ENCODE measurements at places on chromosomes 2 and 18.

DNA sequence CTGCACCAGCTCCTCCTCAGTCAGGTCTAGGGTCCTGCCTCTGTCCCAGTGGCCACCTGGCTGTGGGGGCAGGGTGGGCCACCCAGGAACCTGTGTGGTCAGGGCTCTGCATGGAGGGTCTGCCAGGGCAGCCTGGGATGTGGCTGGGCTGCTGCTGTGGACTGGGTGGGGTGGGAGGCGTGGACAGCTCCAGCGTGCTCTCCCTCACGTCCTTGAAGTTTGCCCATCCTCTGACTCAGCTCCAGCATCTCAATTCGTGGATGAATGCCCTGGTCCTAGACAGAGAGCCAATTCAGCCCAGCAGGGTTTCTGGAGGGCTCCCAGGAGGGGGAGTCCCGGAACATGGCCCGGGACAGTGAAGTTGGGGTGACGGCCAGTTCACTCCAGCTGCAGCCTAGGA, 64.3 kb upstream of the EPAS1 start:
- no peak for DNase-seq

DNA sequence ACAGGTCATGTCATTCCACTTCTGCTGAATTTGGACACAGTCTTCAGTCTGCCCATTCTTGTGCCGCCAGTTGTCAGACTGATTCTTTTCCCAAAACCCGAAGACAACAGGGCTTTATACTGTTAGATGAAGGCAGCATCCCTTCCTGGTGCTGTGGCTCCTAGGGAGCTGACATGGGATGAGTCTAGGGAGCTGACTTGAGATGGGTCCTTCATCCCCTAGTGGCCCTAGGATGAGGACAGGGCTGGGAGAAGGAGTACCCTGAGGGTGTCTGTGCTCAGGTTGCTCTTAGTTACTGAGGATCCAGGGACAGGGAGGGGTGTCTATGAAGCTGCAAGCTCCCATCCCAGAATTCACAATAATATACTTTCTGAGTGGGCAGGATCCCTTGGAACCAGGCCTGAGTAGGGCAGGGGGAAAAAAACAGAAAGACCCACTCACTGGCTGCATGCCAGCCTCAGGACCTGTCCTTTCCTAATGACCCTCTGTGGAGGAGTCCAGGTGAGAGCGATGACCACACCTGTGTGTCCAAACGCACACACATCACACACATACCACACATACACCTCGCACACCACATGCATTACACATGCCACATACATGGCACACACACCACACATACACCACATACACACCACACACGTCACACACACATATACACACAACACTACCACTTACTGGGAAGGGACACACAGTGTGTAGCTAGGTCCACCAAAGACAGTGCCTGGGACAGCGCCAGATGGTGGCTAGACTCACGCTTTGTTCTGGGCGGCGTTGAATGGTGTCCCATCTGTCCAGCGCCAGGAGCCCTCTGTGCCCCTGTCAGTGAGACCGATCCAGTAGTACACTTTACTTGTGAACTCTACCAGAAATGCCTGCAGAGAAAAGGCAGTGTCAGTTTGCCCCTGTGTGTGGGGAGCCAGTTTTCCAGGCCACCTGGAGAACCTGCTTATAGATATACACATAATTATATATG, 11.1 kb downstream of the CLEC4F start:
- no peak for DNase-seq

DNA sequence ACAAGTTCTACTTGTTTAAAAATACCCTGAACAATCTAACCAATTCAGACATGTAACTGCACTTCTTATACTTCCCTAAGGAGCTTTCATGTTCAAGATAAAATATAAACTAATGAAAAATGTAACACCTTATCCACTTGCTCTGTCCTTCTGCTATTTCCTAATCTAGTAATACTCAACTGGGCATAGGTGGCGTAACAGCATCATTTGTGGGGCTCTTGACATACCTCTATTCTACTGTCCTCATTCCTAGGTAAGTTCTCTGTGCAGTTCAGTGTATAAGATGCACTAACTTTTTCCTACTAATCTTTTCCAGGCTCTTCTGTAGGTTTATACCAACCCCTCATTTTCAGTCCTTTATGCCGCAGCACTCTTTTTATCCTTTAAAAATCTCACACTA, 36.7 kb downstream of the PRKD3 start:
- no peak for DNase-seq

GRCh38 chr18:23867006-23867405, 147.5 kb upstream of the TTC39C start:
- no peak for DNase-seq

DNA sequence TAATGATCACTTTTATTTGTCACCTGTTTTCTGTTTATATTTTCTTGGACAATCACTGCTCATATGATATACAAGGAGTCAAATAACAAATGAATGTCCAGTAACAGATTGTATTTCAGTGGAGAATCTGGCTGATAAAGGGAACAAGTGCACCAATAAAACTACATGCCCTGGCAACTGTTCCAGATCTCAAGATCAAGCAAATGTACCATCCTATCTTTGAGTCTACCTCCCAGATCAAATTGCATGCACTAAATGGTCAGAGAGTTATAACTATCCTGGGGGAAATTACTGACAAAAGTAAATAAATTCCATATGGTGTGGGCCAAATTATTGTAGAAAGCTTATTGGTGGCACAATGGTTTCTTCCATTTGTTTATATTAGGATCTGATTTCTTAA, 452.8 kb downstream of the MBD2 start:
- DNase-seq: no peak

DNA sequence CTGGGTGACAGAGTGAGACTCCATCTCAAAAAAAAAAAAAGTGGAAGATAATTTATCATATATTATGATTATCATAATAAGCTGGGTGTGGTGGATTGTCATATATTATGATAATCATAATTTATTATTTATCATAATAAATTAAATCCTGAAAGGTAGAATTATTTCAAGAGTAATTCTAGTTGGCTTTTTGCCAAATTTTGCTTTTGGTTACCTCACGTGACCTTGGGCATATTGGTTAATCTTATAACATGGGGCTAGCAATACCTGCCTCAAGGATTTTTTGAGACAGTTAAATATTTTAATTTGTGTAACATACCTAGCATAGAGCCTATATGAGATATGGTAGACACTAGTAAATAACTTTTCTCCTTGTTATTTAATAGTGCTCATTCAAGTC, 111.3 kb upstream of the TTC27 start:
- DNase-seq: no peak

- DNase-seq: peak; percentile 40
Measured at GRCh38 chr2:84022810-84023431, 436.2 kb downstream of the SUCLG1 start.

DNA sequence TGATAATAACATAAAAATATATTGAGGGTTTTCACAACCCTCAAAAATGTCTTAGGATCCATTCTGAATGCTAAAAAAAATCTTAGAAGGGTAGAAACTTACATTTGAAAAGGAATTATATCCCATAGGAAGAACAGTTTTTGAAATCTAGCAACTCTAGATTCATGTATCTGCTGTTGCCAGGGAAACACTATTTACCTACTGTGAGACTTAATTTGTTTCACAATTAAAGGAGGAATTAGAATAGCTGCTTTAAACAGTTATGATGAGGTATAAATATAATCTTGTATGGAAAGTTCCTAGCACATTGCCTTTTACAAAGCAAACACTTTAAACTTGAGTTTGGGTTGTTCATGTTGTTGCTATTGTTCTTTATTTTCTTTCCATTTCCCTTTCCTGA, 988.2 kb downstream of the SUCLG1 start:
- no peak for DNase-seq

- DNase-seq: no peak
Measured at GRCh38 chr2:233178994-233179847, 72.3 kb upstream of the ATG16L1 start.

DNA sequence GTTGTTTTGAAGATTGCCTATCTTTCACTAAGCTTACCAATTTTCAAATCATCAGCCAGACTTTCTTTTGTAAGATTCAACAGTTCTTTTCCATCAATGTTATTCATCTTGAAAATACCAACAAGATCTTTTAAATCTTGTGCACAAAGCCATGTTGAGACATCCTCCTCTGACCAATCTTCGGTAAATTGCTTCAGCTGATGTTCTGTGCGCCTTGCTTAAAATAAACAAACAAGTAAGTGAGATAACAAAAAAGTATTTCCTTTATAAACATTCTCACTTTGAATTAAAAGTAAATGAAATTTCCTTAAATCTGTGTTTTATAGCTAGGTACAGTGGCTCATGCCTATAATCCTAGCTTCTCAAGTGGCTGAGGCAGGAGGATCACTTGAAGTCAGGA, 30.3 kb downstream of the WDSUB1 start:
- no peak for DNase-seq

DNA sequence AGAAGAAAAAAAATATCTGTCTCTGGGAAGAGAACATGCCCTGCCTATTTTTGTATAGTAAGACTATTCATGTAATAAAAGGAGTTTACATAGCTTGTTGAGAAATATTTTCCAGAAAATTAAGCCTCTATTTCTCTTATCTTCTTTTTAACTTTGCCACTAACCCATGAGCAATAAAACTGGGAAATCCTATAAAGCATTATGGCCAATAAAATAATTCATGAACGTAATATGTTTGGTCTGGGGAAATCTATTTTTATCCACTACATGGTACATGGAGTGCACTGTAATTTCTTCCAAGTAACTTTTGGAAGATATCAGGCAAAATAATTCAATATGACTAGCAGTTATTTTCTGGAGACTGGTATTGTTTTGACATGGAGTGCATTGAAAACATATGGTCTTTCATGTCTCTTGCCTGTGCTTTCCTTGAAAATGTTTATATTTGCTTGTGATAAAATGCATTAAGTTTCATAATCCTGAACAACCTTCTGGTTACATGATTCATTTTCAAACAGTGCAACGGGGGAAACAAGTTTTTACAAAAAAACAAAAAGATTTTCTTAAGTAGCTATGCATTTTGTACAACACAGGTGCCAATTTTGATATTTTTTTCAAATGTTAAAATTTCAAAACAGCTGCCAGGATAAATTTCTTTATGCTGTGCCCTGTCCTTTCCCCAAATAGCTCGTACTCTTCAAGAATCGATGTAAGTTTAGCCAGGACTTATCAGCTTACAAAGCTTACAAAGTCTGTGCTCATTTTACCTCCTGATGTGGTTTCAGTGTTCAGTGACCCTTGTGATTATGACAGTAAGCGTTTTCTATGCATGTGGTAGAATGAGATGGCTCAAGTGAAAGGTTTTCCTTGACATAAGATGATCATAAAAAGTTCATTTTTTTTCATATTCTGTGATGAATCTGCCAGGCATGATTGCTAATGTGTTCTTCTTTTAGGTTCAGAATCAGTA, 194.5 kb downstream of the UBE2E3 start:
- DNase-seq: no peak

- DNase-seq: no peak
Measured at GRCh38 chr2:25596516-25597244, 76.7 kb downstream of the DTNB start.

DNA sequence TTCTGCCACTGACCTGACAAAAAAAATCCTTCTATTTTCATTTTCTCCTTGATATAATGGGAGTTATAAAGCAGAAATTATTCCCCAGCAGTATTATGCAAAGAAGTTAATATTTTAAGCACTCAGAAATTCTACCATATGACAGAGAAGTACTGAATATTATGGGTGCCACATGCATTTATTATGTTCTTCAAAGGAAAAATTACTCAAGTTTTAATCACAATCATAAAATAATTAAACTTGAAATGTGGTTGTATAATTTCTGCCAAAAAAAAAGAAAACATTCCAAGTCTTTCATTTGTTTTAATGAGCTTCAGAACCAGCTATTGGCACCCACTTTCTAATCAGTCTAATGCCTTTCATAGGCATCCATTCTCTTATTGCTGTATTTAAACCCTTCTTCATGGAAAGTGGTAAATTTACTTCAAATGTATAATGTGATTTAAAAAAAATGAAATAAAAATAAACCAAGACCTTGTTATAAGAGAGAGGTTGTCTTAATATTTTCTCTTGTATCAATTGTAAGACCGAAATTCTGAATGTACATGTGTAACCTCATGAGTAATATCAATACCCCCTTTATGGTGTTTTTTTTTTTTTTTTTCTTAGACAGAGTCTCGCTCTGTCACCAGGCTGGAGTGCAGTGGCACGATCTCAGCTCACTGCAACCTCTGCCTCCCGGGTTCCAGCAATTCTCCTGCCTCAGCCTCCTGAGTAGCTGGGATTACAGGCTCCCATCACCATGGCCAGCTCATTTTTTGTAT, 302.3 kb downstream of the IRS1 start:
- DNase-seq: no peak

GRCh38 chr2:152594022-152594766, 123.1 kb downstream of the PRPF40A start:
- DNase-seq: no peak

DNA sequence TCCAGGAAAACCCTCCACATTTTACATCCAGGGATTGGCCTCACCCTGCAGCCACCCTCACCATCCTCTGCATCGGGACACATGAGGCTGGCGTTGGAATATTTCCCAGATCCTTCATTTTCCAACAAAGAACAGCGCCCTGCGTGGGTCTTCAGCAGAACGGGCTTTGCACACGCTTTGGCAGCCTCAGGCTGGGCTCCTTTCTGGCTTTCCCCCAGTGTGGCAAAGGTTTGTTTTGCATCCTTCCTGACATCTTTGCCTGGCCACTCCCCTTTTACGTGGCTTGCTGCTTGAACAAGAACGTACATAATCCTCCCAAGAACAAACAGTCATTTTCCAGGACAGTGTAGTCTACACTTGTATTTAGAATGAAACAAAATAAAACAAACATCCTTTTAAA, 25.6 kb upstream of the GREB1 start:
- DNase-seq: no peak

DNA sequence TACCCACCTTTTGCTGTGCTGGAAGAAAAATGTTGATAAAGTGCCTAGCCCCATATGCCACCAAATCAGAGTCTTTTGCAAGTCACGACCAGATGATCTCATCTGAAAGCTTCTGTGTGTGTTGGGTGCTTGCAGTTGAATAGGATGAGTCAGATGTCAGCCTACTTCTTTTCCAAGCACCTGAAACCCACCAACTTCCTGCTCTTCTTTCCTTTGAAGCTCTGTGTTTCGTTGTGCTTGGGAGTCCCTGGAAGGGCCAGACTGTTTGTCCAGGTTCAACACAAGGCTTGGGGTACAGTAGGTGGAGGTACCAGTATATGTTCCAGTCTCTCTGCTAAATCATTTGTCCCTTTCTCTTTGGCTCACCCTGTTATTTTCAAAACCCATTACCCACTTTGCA, 36.8 kb upstream of the LCLAT1 start:
- peak; percentile 30 for DNase-seq

GRCh38 chr18:8625461-8626092, 16.3 kb downstream of the RAB12 start:
- DNase-seq: no peak

GRCh38 chr18:32550963-32551362, 80.3 kb upstream of the GAREM1 start:
- peak; percentile 50 for DNase-seq
